ACHN (cell line): ENCODE measurements at places on chromosomes 12 and 14.

DNA sequence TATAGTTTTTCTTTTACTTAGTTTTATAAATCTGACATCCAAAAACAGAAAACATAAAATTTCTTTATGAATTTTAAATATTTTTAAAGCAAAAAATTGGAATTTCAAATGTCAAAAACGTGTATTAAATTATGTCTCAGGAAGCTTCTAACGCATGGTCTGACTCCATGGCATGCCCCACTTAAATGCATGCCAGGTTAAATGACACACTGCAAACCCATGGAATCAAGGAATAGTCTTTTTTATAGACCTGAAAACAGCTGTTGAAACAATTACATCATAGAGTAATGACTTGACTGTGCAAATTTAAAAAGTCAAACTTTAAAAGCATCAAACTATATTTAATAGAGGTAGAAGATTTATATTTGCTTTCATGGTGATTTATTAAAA, 96.1 kb upstream of the DACT1 start:
- no peak for DNase-seq

- DNase-seq, result no peak
Measured at GRCh38 chr12:95739561-95740313, 50.8 kb downstream of the NTN4 start.

DNA sequence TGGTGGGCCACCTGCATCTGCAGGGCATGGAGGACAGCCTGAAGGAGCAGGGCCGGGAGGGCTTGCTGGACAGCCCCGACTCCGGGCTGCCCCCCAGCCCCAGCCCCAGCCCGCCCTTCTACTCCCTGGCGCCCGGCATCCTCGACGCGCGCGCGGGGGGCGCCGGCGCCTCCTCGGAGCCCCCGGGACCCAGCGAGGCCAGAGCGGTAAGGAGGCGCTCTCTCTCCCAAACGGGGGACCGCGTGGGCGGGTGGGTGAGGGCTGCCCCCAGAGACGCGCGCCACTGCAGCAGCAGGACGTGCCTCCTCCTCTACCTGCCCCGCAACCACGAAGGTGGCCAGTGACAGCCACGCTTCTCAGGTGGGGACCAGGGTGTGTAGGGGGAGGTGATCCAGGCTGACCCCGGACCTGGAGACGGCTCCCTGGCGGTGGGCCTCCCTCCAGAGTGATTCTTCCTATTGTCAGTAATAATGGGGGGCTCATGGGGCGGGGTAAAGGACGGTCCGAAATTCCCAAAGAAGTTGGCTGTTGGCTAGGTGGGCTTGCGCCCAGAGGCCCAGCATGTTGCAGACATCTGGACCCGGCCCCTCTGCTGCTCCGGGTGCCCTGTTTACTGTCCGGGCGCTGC, 652 bp downstream of the RFLNA start:
- no peak for DNase-seq

DNA sequence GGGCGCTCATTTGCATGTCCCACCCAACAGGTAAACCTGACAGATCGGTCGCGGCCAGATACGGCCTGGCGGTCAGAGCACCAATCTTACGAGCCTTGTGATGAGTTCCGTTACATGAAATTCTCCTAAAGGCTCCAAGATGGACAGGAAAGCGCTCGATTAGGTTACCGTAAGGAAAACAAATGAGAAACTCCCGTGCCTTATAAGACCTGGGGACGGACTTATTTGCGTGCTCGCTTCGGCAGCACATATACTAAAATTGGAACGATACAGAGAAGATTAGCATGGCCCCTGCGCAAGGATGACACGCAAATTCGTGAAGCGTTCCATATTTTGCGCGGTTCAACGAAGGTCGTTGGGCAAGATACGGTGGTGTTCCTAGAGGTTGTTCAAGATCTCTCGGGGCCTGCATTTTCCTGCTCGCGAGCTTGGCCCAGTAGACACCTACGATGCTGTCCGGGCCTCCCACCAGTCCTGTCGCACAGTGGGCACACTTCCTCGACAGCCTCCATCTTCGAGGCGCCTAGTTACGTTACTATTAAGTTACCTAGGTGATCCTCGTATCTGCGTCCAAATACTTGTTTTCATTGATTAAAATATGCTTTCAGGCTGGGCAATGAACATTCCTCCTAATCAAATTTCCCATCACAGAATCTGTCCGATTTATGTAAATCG, at the start of gene RNU6-7:
Gene RNU6-7, plus strand, starts transcription at position 230 of the 675 bp plus-strand sequence.
- no peak for DNase-seq

GRCh38 chr14:32354716-32355115, 25.6 kb downstream of the AKAP6 start:
- DNase-seq, result no peak

DNA sequence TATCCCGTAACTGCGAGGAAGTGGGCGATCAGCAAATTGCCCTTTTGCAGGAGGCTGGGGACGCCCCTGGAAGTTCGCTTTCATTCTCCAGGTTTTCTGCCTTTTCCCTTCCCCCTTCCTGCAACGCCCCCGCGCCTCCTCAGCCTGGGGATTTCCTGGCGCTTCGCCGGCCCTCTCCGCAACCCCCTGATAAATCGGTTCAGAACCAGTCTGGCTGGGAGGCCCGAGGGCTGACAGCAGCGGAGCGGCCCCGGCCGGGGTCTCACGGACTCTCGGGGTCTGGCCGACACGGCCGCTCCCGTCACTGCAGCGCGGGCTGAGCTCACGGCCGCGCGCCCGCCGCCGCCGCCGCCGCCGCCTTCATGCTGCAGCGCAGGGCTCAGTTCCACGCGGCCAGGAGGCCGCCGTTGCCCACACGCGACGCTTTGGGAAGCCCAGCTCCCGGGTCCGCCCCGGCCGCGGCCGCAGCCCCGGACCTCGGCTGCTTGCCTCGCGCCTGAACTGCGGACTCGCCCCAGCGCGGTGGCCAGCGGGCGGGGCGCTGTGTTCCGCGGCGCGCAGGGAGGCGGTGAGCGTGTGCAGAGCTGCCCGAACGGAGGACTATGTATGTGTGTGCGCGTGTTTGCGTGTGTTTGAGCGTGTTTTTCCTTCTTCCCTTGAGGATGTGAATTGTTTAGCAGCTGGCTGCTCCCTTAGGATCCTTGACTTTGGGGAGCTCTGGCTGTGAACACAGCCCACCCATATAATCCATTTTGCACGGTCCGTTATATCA, at the start of gene LRFN5:
Gene LRFN5, plus strand, starts transcription at position 345 of the 772 bp plus-strand sequence.
- no peak for DNase-seq
